ENCODE measurements at places on chromosomes 6 and 20.

GRCh38 chr6:163710532-163711470 is 296.3 kb downstream of the QKI start:
- no peak for DNase-seq

GRCh38 chr6:165987483-165988301 is 180.0 kb downstream of the TBXT start:
- DNase-seq: no peak

GRCh38 chr6:151078655-151079054 is 161.1 kb upstream of the AKAP12 start:
- DNase-seq: no peak

DNA sequence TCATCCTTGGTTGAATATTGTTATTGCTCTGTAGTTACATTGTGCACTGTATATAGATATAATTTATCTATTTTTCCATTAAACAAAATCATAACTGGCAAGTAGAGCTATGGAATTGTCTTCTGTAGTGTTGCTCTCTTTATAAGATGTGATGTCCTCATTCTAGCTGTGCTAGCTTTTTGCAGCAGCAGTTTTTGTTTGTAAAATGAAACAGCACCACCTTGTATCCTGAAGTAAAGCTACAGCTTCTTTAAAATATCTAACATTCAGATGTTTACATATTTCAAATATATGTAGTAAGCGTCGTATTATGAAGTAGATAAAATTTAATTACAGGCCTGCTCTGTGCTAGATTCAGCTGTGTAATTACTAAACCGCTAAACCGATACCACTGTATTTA is 328.8 kb upstream of the MANEA start:
- DNase-seq: no peak

All from NCI-H82 (cell line).